ENCODE measurements at places on chromosomes 11 and 22.
A peak's percentile ranks its signal among the peaks of the same experiment; 100 is the strongest.

GRCh38 chr11:1762537-1763302 lies 1.0 kb downstream of the CTSD start:
- no peak for DNase-seq

GRCh38 chr11:122852796-122853160 lies 14.5 kb downstream of the CRTAM start:
- DNase-seq = no peak

DNA sequence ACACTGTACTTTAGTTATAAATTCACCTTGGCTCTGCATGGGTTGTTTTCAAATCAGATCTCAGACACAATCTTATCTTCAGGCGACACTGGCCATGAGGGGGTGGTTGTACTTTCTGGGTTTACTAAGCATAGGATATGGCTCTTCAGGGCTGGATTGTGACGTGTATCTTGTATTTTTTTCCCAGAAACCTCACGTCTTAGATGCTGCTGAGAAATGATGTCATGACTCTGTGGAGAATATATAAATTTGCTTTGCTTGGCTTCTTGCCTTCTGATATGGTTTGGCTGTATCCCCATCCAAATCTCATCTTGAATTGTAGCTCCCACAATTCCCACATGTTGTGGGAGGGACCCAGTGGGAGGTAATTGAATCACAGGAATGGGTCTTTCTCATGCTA lies 82.8 kb upstream of the VSTM5 start:
- no peak for DNase-seq

- no peak for DNase-seq
Observed at GRCh38 chr22:20205464-20205963, 54.7 kb upstream of the CCDC188 start.

DNA sequence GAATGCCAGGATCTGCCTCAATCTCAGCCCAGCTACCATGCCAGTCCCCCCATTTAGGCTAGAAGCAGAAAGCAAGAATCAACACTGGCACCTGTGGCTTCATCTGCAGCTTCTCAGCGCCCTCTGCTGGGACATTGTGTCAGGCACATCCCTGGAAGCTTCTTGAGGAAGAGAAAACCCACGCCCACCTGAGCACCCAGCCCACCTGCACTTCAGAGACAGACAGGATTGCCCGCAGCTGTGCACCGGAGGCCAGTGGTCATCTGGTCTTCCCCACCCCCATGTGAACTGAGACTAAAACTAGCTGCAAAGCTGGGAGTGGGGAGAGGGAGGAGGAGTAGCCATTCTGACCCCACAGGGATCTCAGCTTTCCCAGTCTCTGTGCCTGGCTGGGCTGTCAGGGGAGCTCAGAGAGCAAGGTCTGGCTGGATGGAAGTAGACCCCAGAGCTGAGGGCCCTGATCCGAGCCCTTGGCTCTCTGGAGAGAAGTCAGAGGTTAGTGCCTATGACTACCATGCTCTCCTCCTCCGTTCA lies 66.8 kb downstream of the FEZ1 start:
- DNase-seq = peak; percentile 48

- DNase-seq = peak; percentile 86
Observed at GRCh38 chr11:8917157-8917825, 6.3 kb downstream of the AKIP1 start.

DNA sequence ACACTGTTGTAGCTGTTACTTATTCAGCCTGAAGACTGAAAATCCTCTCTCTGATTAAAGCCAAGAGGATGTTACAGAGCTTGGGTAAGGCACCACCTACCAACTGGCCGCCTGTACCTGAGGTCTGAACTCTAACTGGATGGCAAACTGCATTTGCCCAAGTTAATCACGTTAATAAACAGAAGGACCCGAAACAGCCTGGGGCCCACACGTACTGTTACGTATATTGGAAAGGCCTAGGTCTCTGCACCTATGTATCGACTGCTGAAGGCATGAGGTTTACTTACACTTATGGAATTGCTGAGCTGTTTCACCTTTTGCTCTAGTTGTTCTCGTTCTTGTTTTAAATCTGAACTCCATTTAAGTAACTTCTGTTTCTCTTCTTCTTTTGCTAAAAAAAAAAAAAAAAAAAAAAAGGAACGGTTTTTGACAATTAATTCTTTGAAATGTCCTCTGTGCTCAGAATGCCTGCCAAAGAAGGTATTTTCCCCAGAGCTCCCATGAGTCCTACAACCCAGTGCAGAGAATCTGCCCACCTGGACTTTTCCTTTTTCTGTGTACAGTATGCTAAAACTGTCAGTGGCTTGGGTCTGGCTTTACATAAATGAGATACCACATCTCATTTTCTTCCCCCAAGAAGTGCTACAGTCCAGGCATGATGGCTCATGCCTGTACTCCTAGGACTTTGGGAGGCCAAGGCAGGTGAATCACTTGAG lies 13.1 kb downstream of the LARGE2 start:
- DNase-seq = no peak

- no peak for DNase-seq
Observed at GRCh38 chr11:108538022-108538424, 39.8 kb upstream of the POGLUT3 start.

DNA sequence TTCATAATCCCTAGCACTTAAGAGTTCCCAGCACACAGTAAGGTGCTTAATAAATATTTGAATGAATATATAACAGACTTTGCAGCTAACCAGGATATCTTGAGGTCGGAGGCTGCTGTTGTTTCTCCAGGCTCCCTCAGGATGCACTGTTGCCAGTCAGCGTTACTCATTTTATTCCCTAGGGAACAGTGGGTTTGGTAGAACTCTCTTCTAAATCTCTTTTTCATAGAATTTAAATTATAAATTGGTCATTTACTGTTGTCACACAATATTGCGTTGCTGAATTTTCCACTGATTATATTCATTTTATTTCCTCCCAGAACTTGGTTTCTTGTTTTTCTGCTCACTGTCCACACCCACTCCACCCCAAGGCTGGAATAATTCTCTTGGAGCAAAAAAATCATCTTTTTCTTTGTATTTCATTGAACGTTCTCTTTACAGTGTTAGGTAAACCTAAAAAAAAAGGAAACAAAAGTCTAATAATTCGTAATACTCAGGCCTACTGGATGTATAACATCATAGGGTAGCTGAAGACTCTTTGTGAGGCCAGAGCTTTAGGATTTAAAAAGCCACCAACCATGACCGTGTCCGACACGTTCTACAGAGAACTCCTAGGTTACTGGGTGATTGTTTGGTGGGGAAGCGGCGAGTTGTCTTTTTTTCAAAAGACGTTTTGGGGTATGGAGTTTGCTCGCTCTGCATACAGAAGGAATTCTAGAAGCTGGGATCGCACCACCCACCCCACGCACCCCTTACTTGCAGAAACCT lies 766 bp upstream of the CAPRIN1 start:
- DNase-seq = peak; percentile 28

GRCh38 chr11:69321877-69322361 lies 28.0 kb downstream of the MYEOV start:
- DNase-seq = no peak

DNA sequence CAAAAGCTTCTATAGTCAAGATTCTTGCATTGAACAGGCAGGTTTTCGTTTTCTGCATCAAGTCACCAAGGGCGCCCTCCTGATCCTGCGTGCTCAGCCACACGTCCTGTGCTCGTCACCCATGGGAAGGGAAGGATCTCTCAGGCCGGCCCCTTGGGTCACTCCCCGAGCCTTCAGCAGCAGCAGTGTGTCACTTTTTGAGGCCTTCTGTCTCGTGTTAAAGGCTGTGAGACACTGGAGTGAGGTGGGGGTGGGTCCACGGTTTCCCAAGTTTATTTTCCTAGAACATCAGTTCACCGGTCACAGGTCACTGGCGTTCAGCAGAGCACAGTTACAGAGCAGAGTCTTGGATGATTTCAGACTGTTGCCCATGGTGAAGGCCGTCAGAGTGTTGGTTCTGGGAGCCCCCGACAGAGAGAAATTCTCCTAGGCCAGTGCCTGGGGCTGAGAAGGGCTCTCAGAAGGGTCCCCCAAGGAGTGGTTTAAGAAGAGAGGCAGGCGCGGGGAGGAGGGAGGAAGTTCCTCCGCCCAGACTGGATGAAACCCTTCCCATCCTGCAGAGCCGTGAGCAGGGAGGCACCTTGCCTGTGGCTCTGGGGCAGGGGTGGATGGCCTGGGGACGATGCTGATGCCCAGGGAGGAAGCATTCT lies 13.5 kb upstream of the ADORA2A start:
- no peak for DNase-seq

DNA sequence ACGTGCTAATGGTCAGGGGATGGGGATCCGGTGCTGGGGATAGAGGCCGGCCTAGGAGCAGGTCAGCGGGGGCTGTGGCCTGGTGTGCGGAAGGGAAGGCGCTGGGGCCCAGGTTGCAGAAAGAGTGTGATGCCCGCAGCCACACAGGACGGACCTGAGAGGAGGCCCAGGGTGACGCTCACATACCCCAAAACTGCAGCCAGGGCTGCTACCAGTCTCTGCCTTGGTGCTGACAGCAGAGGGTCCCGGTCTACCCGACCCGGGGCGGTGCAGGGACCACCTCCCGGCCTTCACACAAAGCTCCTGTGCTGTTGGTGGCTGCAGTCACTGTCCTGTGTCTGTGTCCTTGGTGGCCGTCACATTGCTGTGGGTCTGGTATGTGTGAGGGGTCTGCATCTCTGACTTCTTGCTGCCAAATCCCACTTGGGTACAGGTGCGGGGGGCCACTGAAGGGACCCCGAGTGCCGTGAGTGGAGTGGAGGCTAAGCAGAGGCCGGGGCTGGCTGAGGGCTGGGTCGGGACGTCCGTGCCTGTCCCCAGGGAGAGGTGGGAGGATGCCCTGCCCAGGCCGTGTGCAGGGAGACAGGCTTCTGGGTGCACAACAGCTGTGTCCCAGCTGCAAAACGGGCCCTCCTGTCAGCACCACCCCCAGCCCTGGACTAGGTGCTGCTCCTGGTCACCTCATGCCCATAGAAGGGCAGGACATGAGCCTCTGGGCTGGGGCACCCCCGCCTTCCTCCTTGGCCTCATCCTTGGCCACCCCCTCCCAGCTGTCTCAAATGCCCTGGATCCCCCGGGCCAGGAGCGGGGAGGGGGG lies 1.5 kb downstream of the LSP1 start:
- DNase-seq = no peak

GRCh38 chr11:77278595-77279506 lies 22.6 kb downstream of the GDPD4 start:
- DNase-seq = no peak

DNA sequence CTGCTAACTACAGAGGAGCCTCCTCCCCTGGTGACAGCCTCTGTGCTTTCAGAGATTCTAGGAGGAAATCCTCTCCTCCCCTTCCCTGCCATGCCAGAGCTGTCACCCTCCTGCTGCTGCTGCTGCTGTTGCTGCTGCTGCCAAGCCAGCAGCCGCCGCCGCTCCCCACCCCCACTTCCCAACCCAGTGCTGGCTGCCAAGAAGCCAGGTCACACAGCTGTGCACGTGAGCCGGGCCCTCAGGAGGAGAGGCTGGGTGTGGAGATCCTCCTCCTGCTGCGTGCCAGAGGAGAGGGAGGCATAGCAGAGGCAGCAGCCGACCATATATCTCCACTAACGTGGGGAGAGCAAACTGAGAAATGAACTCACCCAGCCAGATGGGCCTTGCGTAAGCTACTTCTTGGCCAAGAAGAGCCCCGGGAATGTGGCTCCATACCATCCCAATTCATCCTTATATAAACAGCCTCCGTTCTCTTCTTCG lies 12.4 kb downstream of the CRY2 start:
- DNase-seq = no peak

DNA sequence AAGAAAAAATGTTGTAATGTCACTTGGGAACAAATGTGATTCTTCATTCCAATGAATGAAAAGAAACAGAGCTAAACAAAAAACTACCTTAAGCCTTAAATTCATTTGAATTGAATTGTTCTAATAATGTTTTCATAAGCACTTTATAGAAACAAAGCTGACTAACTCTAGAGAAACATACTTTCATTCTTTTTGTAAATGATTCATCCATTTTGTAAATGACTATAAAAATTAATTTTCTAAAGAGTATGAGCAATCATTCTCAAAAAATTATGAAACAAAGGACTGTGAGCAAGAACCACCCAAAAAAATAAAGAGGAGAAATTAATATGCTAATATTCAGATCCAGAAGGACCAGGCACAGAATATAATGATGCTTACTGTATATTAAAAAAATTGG lies 986.5 kb upstream of the CHORDC1 start:
- DNase-seq = no peak

DNA sequence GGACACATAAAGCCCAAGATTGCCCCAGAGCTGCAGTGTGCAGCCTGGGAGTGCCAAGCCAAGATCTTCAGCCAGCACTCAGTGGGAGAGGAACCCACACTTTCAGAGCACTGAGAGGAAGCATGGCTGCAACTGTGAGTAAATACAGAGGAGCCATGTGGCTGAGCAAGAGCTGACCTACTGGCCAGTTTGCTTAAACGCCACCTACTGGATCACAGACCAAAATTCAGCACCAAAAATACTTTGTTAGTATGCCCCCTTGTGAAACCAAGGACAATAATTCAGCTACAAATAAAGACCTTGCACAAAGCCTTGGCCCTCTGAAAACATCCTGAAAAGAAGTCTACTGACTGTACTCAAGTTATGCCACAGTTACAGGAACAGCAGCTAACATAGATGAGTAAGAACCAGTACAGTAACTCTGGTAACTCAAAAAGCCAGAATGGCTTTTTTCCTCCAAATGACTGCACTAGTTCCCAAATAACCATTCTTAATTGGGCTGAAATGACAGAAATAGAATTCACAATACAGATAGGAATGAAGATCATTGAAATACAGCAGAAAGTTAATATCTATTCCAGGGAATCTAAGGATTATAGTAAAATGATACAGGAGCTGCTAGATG lies 10.1 kb upstream of the OR4A15 start:
- DNase-seq = no peak

DNA sequence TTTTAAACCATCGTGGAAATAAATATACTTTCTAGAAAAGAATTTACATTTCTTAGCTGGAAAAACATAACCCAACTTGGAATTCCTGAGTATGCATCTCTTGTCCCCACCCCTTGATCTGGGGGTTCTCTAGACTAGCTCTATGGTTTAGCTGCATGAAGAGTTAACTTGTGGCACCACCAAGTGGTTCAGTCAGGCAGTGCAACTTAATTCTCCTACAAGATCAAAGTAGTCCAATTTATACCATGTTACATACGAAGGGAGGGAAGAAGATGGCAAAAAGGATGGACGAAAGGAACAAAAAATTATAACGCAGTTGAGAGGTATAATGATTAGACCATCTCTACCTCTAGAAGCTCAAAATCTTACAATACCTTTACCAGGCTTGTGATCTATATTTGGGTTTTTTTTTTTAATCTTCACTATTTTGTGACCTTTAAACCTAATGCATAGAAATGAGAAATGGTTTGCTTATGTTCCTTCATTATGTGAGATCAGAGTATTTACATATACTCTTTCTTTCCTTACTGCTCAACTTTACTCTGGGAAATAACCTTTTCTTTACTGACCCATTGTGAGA lies 28.5 kb upstream of the ALKBH3 start:
- peak; percentile 72 for DNase-seq

DNA sequence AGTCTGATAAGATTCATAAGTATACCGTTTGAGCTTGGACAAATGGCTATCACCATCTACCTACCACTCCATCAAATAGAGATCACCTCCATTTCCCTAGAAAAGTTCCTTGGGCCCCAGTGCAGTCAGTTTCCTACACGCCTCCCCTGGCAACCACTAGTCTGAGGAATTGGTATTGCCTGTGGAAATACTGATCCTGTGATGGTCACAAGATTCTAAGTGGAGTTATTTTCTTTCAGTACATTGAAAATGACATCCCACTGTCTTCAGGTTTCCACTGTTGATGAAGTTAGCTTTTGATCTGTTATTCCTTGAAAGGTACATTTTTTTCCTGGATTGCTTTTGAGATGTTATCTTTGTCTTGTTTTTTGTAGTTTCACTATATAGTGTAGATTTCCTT lies 4.6 kb upstream of the ACCSL start:
- DNase-seq = no peak

GRCh38 chr22:37187552-37187890 lies 526 bp downstream of the C1QTNF6 start:
- no peak for DNase-seq

Data from HTR-8/SVneo (cell line).